Karpas-422 (cell line): ENCODE measurements at places on chromosomes 3 and 15. TPM values are rescaled to one million over a fixed set of nuclear protein-coding genes. Genes with fewer than 3 reads are reported as not detected.

The TJP1 gene
- total RNA-seq = not detected in 2 replicates

The RASGRP1 gene
- total RNA-seq = 51.2 and 71.1 TPM in 2 replicates

The FSIP1 gene
- 0.07 and 0.79 TPM in 2 replicates for total RNA-seq

The SH2D7 gene
- not detected in 2 replicates for total RNA-seq

The TMCO5A gene
- not detected in 2 replicates for total RNA-seq
